Calu3 (cell line): ENCODE measurements at places on chromosomes 5 and 9.

DNA sequence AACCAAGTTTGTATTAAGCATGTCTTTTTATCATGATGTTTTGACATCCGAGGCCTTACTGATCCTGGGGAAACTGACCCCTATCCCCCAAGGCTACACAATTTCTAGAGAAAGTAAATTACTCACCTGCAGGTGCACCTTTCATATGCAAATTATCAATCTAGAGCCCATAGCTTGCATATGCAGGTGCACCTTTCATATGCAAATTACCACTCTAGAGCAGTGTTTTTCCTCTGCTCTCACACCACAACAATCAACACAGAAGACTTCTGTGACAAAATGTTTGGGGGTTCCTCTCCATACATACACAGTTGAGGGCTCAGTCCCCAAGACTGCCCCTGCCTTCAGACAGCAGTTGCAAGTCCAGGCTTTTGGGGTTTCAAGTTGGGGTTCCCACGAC lies 203.7 kb upstream of the RORB start:
- DNase-seq = no peak
- no peak overlapping the region for H3K27ac ChIP-seq
- no peak overlapping the region for H3K4me3 ChIP-seq
- H3K4me1 ChIP-seq = no peaks in the 10 kb centered on the region
- no peaks in the 10 kb centered on the region for H3K27me3 ChIP-seq

DNA sequence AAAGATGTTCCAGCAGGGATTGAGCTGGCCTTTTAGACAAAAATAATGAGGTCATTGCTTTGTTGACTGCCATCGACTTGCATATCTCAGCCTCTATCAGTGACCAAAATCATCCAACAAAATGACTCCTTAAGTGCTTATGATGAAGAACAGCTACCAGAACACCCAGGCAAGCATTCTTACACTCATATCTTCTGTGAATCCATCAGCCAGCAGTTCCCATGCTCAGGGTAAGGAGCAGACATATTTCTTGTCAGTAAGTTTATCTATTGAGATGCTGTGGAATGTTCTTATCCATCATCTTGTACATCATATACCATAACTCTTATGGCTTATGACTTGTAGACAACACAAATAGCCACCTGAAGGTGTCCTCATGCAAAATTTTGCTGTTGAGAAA lies 20.2 kb upstream of the SPDL1 start:
- H3K27ac ChIP-seq = no peak overlapping the region
- no peaks in the 10 kb centered on the region for H3K36me3 ChIP-seq

- H3K36me3 ChIP-seq = no peaks in the 10 kb centered on the region
- H3K27me3 ChIP-seq = peaks cover 7% of the 10 kb centered on the region
- no peak overlapping the region for H3K27ac ChIP-seq
- no peaks in the 10 kb centered on the region for H3K4me1 ChIP-seq
Measured at GRCh38 chr5:110440058-110440457, 286.4 kb downstream of the TMEM232 start.

GRCh38 chr5:67215519-67216471 lies 19.2 kb upstream of the CD180 start:
- H3K27me3 ChIP-seq = no peaks in the 10 kb centered on the region
- no peaks in the 10 kb centered on the region for H3K36me3 ChIP-seq
- peak; percentile 59 for DNase-seq

GRCh38 chr5:171952021-171952420 lies 54.4 kb downstream of the FBXW11 start:
- H3K4me1 ChIP-seq = peaks cover 61% of the 10 kb centered on the region
- H3K27me3 ChIP-seq = no peaks in the 10 kb centered on the region
- DNase-seq = no peak

DNA sequence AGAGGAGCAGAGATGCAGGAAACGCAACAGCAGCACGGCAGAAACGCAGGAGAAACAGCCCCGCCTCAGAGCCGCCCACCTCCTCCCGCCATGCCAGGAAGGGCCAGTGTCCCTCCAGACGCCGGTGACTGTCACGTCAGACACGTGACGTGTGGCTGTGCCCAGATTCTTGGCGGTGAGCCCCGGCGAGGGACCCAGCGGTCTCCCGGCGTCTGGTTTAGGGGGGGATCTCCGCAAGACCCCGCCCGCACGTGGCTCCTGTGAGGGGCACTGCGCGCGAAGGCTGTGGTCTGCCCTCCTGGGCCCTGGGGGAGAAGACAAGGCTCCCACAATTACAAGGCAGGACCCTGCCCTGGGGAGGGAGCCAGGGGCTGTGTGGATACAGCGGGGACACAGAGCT lies 2.4 kb upstream of the LCN8 start:
- no peak overlapping the region for H3K27ac ChIP-seq
- DNase-seq = no peak
- no peaks in the 10 kb centered on the region for H3K4me1 ChIP-seq

DNA sequence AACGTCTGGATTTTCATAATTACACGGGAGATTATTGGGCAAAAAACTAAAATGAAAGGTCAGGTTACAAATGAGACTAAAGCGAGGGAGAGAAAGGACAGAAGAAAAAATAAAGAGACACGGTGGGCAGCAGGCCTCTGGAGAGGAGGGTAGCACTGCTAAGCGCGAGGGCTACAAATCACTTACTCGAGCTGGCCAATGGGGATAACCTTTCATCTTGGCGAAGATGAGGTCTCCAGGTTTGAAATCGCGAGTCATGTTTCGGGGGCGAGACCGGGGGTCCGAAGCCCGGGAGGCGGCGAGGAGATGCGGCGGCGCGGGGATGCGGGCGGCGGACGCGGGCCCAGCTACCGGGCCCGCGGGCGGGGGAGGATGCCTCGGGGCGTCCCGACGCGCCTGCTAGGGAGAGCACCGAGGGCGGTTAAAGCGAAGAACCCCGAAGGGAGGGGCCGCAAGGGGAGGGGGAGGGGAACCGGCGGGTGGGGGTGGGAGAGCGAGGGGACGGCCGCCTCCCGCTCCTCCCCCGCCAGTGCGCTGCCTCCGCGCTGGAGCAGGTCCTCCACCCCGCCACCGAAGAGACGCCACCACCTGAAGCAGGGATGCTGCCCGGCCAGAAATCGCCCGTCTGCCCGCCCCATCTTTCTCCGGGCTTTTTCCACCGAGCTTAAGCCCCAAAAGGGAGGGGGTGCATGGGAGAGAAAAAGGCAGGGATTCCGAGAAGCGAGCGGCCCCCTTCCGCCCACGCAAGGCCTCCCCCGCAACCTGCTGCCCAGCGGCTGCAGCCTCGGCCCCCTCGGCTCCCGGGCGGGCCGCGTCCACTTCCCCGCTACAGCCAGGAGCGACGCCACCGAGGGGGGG lies 610 bp downstream of the PSIP1 start:
- no peaks in the 10 kb centered on the region for H3K27me3 ChIP-seq
- H3K4me1 ChIP-seq = peaks cover 15% of the 10 kb centered on the region
- H3K27ac ChIP-seq = peak overlapping the region; percentile 61

DNA sequence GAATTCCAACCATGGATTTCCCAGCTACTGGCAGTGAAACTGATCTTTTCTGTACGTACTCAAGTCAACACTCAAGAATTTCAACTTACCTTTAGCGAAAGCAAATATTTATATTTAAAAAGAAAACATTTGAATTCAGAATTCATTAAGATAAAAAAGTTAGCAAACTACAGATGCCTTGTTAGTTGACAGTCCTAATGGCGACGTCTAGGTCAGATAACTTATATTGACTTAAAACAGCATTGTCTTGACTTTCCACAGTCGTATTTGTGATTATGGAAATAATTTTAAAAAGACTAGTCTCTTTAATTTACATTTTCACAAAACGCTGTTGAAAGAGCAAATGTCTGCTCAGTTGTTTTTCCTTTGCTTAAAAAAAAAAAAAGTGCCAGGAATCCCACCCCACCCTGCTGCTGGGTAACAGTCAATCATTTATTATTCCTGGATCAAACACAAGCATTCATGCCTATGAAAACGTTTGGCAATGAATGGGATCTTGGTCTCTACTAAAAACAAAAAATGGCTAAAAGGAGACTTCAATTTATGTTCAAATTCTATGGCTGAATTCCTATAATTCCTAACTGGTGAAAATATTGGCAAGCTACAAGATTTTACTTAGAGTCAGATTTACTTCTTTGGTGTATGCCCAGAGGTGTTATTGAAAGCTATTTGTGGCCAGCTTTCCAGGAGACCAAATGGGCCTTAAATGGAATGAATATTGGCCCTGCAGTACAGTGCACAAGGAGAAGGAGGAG lies 22.0 kb downstream of the OR2S2 start:
- no peaks in the 10 kb centered on the region for H3K36me3 ChIP-seq
- no peaks in the 10 kb centered on the region for H3K27me3 ChIP-seq
- no peak for DNase-seq
- H3K4me1 ChIP-seq = no peaks in the 10 kb centered on the region

DNA sequence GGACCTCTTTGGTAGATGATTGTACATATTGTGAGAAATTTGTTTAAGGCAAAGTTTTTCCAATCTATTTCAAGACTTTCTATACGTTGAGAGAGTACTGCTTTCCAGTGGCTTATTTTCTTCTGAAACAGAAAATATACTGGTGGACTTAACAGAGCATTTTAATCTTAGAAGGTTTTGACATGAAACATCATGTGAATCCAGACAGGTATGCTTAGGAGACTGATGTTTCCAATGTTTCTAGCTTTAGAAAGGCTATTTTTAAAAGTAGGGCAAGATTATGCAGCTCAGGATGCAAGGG lies 71.0 kb downstream of the PIK3R1 start:
- H3K4me3 ChIP-seq = no peak overlapping the region
- H3K4me1 ChIP-seq = peaks cover 58% of the 10 kb centered on the region
- H3K27me3 ChIP-seq = no peaks in the 10 kb centered on the region
- no peak for DNase-seq
- peak overlapping the region; percentile 39 for H3K27ac ChIP-seq

- no peaks in the 10 kb centered on the region for H3K27me3 ChIP-seq
- peaks cover 14% of the 10 kb centered on the region for H3K4me1 ChIP-seq
- no peak for DNase-seq
- H3K4me3 ChIP-seq = no peak overlapping the region
Measured at GRCh38 chr5:151036556-151036955, 16.2 kb downstream of the GPX3 start.

GRCh38 chr5:172636279-172637050 lies 4.6 kb upstream of the NEURL1B start:
- H3K36me3 ChIP-seq = no peaks in the 10 kb centered on the region
- DNase-seq = no peak
- H3K27me3 ChIP-seq = peaks cover 62% of the 10 kb centered on the region
- no peak overlapping the region for H3K27ac ChIP-seq
- peaks cover 8% of the 10 kb centered on the region for H3K4me1 ChIP-seq

- no peak for DNase-seq
- no peak overlapping the region for H3K4me3 ChIP-seq
- no peaks in the 10 kb centered on the region for H3K27me3 ChIP-seq
- no peaks in the 10 kb centered on the region for H3K4me1 ChIP-seq
Measured at GRCh38 chr5:117973785-117974184, 1014.6 kb downstream of the DTWD2 start.

DNA sequence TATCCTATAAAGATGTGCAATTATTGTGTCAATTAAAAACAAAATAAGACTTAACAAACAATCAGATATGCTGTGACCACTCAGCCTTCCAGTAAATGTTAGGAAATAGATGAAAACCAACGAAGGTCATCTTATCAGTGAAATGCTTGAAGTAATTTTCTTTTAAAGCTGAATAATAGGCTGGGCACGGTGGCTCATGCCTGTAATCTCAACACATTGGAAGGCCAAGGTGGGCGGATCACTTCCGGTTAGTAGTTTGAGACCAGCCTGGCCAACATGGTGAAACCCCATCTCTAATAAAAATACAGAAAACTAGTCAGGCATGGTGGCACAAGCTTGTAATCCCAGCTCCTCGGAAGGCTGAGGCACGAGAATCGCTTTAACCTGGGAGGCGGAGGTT lies 31.2 kb downstream of the NLN start:
- peaks cover 31% of the 10 kb centered on the region for H3K4me1 ChIP-seq
- DNase-seq = no peak
- H3K27me3 ChIP-seq = no peaks in the 10 kb centered on the region
- H3K36me3 ChIP-seq = no peaks in the 10 kb centered on the region

DNA sequence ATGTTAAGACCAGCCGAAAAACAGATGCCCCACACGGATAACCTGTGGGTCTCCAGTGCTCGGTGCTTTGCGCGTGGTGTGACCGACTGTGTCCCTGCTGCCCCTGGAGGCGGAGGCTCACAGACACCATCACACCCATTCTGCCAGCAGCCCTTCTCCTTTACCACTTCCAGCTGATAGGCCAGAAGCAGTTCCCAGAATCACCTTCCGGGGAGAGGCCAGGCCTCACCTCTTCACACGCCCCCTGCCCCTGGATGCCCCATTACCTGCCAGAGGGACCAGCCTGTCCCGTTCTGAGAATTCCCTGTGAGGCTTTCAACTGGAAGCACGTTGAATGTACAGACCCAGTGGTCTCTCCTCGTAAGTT lies 21.6 kb upstream of the LRRC14B start:
- H3K4me1 ChIP-seq = no peaks in the 10 kb centered on the region
- DNase-seq = no peak
- peaks cover 24% of the 10 kb centered on the region for H3K27me3 ChIP-seq
- no peak overlapping the region for H3K4me3 ChIP-seq
- H3K36me3 ChIP-seq = peaks cover 9% of the 10 kb centered on the region
- H3K27ac ChIP-seq = no peak overlapping the region

DNA sequence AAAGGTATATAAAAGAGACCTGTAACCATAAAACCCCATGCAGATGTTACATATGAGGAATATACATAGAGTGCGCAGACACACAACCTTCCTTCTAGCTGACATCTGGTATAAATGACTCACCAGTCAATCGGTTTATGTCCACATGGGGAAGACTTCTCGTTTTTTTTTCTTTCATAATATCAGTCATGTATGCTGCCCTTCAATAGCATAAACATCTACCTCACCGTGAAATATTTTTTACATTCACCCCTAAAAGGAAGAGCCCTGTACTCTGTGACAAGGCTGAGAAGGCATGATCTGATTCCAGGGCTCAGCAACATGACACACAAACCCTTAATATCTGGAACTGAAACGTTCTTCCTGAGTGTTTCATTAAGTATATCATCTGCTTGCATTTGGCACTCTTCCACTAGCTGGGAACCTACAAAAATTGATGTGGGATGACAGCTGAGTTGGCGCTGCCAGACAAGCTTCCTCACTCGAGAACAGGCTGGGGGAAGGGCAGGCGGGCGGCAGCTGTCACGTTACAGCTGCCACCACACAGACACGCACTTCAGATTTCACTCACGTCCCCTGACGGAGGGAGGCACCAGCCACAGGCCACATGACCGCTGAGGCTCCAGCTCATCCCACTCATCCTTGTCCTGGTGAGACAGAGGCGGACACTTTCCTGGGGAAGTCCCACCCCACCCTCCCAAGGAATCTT lies 74.2 kb downstream of the SHB start:
- no peak for DNase-seq
- no peaks in the 10 kb centered on the region for H3K27me3 ChIP-seq
- peaks cover 11% of the 10 kb centered on the region for H3K4me1 ChIP-seq
- H3K36me3 ChIP-seq = peaks cover 5% of the 10 kb centered on the region
